ENCODE measurements at places on chromosomes 12 and 14.

DNA sequence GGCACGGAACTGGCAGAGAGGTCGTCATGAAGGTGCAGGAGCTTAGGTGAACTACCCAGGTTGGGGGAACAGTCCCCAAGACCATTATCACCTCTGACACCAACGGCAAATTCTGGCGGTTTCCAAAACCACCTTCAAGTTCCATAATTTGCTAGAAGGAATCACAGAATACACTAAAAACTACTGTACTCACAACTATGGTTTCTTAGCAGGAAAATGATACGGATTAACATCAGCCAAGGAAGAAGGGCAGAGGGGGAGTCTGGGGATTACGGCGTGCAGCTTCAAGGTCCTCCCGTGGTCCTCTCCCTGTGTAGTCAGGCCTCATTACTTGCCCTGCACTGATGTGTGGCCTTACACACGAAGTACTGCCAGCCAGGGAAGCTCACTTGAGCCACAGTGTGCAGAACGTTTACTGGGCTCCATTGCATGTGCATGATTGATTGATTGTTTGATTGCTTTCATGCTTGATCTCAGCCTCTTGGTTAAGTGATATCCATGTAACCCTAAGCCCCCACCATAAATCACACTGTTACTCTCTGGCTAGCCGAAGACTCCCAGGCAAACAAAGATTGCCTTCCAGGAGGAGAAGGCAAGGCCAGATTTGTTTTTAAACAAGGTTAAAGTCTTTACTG lies 837 bp upstream of the STX2 start:
- no peak for DNase-seq

DNA sequence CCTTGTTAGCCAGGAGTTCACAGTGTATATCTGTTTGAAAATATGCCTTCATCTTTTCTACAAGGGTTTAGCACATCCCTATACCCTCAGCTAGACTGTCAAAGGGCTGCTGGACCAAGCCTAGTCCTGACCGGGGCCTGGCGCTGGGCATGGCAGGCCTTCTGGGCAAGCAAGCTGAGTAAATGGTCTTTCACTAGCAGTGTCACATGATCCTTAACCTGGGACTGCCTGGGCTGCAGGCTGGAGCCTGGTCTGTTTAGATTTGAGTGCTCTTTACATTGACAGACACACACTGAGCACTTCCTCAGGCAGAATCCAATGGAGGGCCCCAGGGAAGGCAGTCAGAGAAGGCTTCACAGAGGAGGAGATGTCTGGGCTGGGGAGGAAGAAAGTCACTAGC lies 6.9 kb upstream of the AVIL start:
- no peak for DNase-seq

GRCh38 chr12:132562489-132563021 lies 47.8 kb downstream of the LRCOL1 start:
- DNase-seq: no peak

- no peak for DNase-seq
Observed at GRCh38 chr14:36857842-36858445, 196.3 kb downstream of the PAX9 start.

- DNase-seq: peak; percentile 34
Observed at GRCh38 chr12:92075425-92075914, 70.2 kb downstream of the BTG1 start.

- peak; percentile 50 for DNase-seq
Observed at GRCh38 chr14:99899578-99900178, 106.5 kb downstream of the EML1 start.

DNA sequence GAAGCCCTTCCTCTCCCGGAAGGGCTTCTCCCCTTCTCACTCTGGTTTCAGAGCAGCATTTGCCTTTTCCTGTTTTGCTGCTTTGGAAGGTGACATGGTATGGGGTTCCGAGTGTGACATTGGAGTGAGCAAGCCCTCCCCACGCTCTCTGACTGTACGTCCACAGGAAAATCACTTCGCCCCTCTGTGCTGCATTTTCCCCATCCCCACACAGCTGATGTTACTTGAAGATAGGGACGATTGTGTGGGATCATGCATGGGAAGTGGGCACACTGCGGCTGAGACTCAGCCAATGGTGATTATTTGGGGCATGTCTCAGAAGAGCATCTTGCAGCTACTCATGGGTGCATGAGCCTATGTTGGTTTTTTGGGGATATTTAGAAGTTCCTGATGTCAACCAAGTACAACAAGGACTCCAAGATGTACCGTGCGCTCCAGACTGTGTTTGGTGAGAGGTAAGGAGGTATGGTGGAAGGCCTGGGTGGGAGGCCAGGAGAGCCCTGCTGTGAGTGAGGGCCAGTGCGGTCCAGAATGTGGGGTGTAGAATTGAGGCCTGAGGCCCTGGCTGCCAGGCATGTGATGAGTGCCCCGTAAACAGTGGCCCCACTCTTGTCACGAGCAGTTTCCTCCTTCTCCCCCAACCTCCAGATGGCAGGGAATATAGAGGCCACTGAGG lies 15.1 kb downstream of the CYP46A1 start:
- no peak for DNase-seq

Data from fibroblast of mammary gland (primary cell).